Stomach (tissue), 19 donors: ENCODE measurements at places on chromosomes 2 and 18.

- no peak for DNase-seq
These were observed 495.6 kb upstream of the SYT4 start for GRCh38 chr18:43772907-43773306.

GRCh38 chr2:238521870-238522269, 95.1 kb downstream of the ASB1 start:
- no peak for DNase-seq

GRCh38 chr2:25377822-25378421, 36.2 kb upstream of the DNMT3A start:
- DNase-seq: peak; percentile 20

DNA sequence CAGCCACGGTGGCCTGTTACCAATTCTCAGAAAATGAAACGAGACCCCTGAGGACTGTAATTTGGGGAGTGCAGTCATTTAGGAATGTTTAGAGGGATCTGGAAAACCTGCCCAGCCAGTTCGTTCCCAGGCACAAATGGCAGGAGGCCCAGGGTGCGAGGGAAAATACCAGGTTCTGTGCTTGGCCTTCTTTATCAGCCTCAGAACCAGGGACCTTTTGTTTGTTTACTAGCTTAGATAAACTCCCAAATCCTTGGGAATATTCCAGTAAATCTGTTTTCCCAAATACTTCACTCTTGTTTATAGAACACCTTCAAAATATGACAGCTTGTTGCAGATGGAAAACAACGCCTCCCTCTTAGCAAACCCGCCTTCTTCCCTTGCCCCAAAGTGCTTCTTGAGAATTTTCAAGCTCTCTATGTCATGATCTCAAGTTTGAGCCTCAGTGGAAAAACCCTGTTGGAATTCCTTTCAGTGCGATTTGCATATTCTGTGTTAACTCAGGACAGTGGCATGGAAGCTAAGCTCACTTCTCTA, 400.3 kb upstream of the SMIM21 start:
- DNase-seq: no peak

DNA sequence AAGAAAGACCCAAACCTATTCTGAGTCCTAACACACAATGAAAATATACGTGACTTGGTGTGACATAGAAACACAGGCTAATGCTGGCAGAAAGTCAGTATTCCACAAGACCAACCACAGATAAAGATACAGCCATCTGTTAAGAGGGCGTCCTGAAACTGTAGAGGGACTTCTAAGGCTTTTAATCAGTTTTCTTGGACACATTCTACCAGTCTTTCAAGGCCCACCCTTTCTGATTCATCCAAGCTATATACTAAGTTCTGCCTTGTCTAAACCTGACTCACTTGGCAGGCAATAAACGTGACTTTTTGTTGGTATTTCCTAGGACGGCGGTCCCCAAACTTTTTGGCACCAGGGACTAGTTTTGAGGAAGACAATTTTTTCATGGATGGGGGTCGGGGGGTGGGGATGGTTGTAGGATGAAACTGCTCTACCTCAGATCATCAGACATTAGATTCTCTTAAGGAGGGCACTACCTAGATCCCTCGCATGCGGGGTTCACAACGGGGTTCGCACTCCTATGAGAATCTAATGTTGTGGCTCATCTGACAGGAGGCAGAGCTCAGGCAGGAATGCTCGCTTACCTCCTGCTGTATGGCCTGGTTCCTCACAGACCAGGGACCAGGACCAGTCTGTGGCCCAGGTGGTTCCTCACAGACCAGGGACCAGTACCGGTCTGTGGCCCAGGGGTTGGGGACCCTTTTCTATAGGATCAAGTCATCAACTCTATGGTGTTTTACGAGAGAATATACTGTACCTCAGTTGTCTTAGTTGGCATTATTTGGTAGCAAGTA, 61.4 kb downstream of the SP3 start:
- no peak for DNase-seq

DNA sequence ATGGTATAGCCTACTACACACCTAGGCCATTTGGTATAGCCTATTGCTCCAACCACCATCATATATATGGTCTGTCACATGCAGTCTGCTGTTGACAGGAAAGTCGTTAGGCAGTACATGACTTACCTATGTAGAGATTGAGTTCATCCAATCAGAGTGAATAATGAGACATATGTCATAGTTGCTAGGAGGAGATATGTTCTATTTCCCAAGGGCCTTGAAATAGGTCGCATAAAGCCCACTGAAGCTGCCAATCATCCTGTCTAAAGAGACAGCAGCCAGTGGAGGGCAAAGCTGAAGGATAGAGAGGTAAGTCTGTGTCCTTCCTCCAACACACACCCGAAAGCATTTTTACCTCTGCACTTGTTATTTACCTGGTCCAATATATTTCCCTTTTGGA, 263.4 kb downstream of the PTPRM start:
- no peak for DNase-seq
